Spinal cord (tissue), 10 donors: ENCODE measurements at places on chromosomes 7 and 10. TPM values are rescaled to one million over a fixed set of nuclear protein-coding genes. Genes with fewer than 3 reads are reported as not detected.

GRCh38 chr7:132872034-132872433 lies 209.9 kb downstream of the CHCHD3 start:
- H3K4me1 ChIP-seq = no peaks in the 10 kb centered on the region
- H3K27me3 ChIP-seq = no peaks in the 10 kb centered on the region
- no peak overlapping the region for H3K4me3 ChIP-seq

GRCh38 chr7:151696721-151697514 lies 177.2 kb upstream of the RHEB start:
- DNase-seq = no peak
- no peaks in the 10 kb centered on the region for H3K27me3 ChIP-seq
- no peak overlapping the region for H3K4me3 ChIP-seq
- peaks cover 45% of the 10 kb centered on the region for H3K4me1 ChIP-seq

- H3K36me3 ChIP-seq = no peaks in the 10 kb centered on the region
- H3K27me3 ChIP-seq = no peaks in the 10 kb centered on the region
- no peak overlapping the region for H3K4me3 ChIP-seq
- H3K4me1 ChIP-seq = peaks cover 12% of the 10 kb centered on the region
Observed at GRCh38 chr7:157794746-157795065, 457.9 kb downstream of the DNAJB6 start.

GRCh38 chr10:30931094-30931493 lies 100.6 kb downstream of the ZNF438 start:
- H3K36me3 ChIP-seq = peaks cover 8% of the 10 kb centered on the region
- H3K4me1 ChIP-seq = no peaks in the 10 kb centered on the region
- no peak overlapping the region for H3K4me3 ChIP-seq
- H3K27ac ChIP-seq = no peak overlapping the region
- no peak for DNase-seq

GRCh38 chr7:45938626-45939302 lies 17.7 kb upstream of the IGFBP3 start:
- no peak for DNase-seq
- H3K36me3 ChIP-seq = no peaks in the 10 kb centered on the region
- no peak overlapping the region for H3K4me3 ChIP-seq
- H3K27me3 ChIP-seq = no peaks in the 10 kb centered on the region
- H3K27ac ChIP-seq = no peak overlapping the region

The MCM10 gene
- total RNA-seq = 5.4 TPM

GRCh38 chr7:142887282-142888015 lies 1.9 kb upstream of the TRPV6 start:
- H3K4me1 ChIP-seq = no peaks in the 10 kb centered on the region
- H3K27me3 ChIP-seq = no peaks in the 10 kb centered on the region
- no peak overlapping the region for H3K4me3 ChIP-seq
- H3K27ac ChIP-seq = no peak overlapping the region

DNA sequence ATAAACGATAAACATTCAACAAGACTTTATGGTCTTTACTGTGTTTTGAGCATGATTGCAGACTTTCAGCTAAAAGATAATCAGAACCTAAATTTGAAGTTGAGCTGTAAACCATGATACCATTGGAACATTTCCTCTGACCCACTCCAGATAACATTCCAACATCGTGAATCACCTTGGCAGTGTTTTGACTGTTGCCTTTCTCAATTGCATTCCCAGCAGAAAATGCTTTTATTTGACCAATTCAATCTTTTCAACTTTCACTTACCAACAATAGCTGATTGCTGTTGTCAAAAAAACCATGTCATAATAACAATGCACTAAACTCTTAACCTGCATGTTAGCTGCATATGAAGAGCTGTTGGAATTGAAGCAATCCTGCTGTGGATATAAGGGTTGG lies 165.5 kb downstream of the MDFIC start:
- no peak for DNase-seq
- no peak overlapping the region for H3K27ac ChIP-seq
- no peaks in the 10 kb centered on the region for H3K36me3 ChIP-seq

DNA sequence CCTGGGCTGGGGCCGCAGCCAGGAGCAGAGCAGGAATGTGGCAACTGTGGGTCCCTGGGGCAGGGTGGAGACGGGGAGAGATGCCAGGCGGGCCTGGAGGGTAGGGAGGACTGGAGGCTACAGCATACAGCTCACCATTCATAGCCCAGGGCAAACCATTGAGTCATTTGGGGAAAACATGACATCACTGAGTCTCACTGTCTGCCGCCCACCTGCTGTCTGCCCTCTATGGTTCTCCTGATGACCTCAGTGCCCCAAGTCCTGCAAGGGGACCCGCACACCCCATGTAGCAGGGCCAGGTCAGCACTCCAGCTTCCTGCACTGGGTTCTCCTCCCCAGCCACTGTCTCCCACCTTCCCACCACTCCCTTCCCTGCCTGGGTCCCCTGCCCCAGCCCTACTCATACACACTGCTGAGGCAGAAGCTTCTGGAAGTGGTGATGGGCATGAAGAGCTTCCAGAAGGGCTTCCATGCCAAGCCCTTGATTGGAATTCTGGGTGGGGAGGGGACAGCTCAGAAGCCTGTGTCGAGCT lies 10.4 kb downstream of the CHST3 start:
- no peak for DNase-seq
- no peak overlapping the region for H3K4me3 ChIP-seq
- peaks cover 100% of the 10 kb centered on the region for H3K4me1 ChIP-seq
- H3K36me3 ChIP-seq = peaks cover 39% of the 10 kb centered on the region

DNA sequence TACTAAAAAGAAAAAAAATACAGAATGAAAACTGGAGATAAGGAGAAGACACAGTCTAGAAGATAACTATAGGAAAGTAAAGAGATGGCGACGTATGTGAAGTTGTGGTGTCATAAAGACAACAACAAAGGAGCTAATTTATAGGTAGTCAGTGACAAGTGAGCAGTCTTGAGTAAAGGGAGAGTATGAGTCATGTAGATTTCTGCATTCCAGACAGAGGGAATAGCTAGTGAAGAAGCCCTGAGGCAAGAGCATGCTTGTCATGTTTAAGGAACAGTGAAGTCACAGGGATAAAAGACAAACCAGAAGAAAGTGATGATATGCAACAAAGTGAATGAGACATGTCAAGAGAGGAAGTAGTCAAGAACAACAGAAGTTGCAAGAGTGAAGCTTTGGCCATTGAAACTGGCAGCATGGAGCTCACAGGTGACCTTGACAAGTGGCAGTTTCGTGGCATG lies 2.3 kb upstream of the MIOS start:
- H3K27ac ChIP-seq = no peak overlapping the region
- H3K36me3 ChIP-seq = no peaks in the 10 kb centered on the region
- no peaks in the 10 kb centered on the region for H3K4me1 ChIP-seq
- DNase-seq = no peak
- H3K27me3 ChIP-seq = no peaks in the 10 kb centered on the region

DNA sequence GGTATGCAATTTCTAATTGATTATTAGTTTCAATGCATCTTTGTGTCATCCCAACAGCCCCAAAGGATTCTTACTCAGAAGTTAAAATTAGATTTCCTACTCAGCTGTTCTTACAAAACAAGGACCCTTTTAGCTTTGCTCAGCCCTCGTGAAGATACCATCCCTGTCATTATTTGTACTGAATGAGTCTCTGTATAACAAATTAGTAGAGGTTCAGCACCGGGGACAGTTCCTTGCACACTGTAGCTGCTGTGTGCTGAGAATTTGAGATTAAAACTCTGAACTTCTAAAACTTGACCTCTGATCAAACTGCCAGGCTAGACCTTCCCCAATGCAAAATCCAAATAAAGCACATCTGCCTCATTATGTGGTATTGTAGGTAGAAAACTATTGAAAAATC lies 299.1 kb downstream of the LHFPL3 start:
- no peak overlapping the region for H3K27ac ChIP-seq
- H3K27me3 ChIP-seq = no peaks in the 10 kb centered on the region
- H3K4me3 ChIP-seq = no peak overlapping the region
- no peaks in the 10 kb centered on the region for H3K36me3 ChIP-seq
- no peaks in the 10 kb centered on the region for H3K4me1 ChIP-seq
- peak; percentile 70 for DNase-seq

GRCh38 chr7:20681258-20681882 lies 65.9 kb downstream of the ABCB5 start:
- no peaks in the 10 kb centered on the region for H3K27me3 ChIP-seq
- DNase-seq = no peak
- no peak overlapping the region for H3K4me3 ChIP-seq
- no peaks in the 10 kb centered on the region for H3K36me3 ChIP-seq
- no peaks in the 10 kb centered on the region for H3K4me1 ChIP-seq
- no peak overlapping the region for H3K27ac ChIP-seq

The TRPV5 gene
- total RNA-seq = not detected

DNA sequence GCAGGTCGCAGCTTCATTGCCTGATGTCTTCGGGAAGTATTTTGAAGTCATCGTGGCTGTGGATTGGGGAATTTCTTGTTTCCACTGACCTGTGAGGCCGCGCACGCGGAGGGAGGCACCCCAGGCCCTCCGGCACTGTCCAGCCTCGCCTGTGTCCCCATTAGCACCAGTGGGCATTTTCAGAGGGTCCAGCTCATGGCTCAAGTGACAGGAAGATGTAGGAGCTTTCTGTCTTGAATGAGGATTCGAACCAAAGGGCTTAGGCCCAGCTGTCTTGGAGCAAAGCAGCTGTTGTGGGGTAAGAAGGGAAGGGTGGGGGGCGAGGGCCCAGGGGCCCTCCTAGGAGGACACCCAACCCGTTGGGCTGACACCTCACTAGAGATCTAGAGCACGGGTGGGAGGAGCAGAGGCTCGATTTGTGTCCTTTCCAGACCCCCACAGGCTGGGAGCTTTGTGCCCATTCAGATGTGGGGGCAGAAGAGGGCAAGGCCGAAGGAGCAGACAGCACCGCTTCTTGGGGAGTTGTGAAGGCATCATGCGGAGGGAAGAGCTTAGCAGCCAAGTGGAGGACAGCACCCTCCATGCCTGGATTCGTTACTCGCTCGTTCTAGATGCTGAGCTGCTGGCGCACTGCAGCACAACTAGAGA lies 914 bp downstream of the ZNF37A start:
- H3K27ac ChIP-seq = peak overlapping the region; percentile 75
- peak overlapping the region; percentile 71 for H3K4me3 ChIP-seq
- DNase-seq = no peak
- H3K27me3 ChIP-seq = no peaks in the 10 kb centered on the region
- peaks cover 11% of the 10 kb centered on the region for H3K4me1 ChIP-seq
- H3K36me3 ChIP-seq = peaks cover 13% of the 10 kb centered on the region

The NEUROG3 gene
- not detected for total RNA-seq

- peak overlapping the region; percentile 15 for H3K27ac ChIP-seq
- peaks cover 15% of the 10 kb centered on the region for H3K27me3 ChIP-seq
- peak overlapping the region; percentile 88 for H3K4me3 ChIP-seq
- H3K36me3 ChIP-seq = no peaks in the 10 kb centered on the region
- peaks cover 16% of the 10 kb centered on the region for H3K4me1 ChIP-seq
Observed at GRCh38 chr7:21944616-21945453, 864 bp downstream of the CDCA7L start.

- no peak overlapping the region for H3K4me3 ChIP-seq
- H3K4me1 ChIP-seq = peaks cover 11% of the 10 kb centered on the region
- H3K36me3 ChIP-seq = no peaks in the 10 kb centered on the region
- no peak overlapping the region for H3K27ac ChIP-seq
- no peaks in the 10 kb centered on the region for H3K27me3 ChIP-seq
Observed at GRCh38 chr10:14383266-14383665, 52.5 kb upstream of the FRMD4A start.

The CHN2 gene
- 30.5 TPM for total RNA-seq

GRCh38 chr10:122875843-122876466 lies 3.4 kb downstream of the FAM24B start:
- no peaks in the 10 kb centered on the region for H3K27me3 ChIP-seq
- H3K4me1 ChIP-seq = peaks cover 14% of the 10 kb centered on the region
- H3K27ac ChIP-seq = no peak overlapping the region
- H3K4me3 ChIP-seq = no peak overlapping the region
- DNase-seq = no peak

- no peak for DNase-seq
- H3K27me3 ChIP-seq = no peaks in the 10 kb centered on the region
- H3K4me3 ChIP-seq = no peak overlapping the region
- no peaks in the 10 kb centered on the region for H3K4me1 ChIP-seq
- H3K36me3 ChIP-seq = no peaks in the 10 kb centered on the region
- H3K27ac ChIP-seq = no peak overlapping the region
Observed at GRCh38 chr7:41297166-41297565, 405.7 kb downstream of the INHBA start.

GRCh38 chr10:93070378-93071176 lies 3.1 kb upstream of the CYP26A1 start:
- H3K27me3 ChIP-seq = peaks cover 99% of the 10 kb centered on the region
- no peak for DNase-seq
- H3K4me3 ChIP-seq = no peak overlapping the region
- no peaks in the 10 kb centered on the region for H3K36me3 ChIP-seq
- H3K4me1 ChIP-seq = peaks cover 53% of the 10 kb centered on the region
- H3K27ac ChIP-seq = no peak overlapping the region

DNA sequence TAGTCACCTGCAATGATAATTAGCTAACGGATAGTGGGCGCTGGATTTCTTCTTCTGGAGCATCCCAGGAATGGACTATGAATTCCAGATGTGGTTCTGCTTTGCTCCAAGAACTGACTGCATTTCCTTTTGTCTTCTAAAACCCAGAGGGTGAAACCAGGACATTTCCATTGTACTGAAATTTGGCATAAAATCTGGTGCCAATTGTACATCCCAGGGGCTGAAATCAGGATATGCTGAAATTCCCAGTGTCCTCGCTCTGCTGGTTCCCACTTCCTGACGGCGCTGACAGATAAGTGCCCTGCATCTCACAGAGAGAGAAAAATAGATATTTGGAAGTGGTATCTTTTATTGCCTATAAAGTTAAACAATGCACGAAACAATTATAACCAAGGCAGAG lies 31.9 kb downstream of the RBM20 start:
- no peak overlapping the region for H3K4me3 ChIP-seq
- no peak for DNase-seq
- H3K4me1 ChIP-seq = peaks cover 23% of the 10 kb centered on the region
- peaks cover 3% of the 10 kb centered on the region for H3K27me3 ChIP-seq
- H3K27ac ChIP-seq = no peak overlapping the region

DNA sequence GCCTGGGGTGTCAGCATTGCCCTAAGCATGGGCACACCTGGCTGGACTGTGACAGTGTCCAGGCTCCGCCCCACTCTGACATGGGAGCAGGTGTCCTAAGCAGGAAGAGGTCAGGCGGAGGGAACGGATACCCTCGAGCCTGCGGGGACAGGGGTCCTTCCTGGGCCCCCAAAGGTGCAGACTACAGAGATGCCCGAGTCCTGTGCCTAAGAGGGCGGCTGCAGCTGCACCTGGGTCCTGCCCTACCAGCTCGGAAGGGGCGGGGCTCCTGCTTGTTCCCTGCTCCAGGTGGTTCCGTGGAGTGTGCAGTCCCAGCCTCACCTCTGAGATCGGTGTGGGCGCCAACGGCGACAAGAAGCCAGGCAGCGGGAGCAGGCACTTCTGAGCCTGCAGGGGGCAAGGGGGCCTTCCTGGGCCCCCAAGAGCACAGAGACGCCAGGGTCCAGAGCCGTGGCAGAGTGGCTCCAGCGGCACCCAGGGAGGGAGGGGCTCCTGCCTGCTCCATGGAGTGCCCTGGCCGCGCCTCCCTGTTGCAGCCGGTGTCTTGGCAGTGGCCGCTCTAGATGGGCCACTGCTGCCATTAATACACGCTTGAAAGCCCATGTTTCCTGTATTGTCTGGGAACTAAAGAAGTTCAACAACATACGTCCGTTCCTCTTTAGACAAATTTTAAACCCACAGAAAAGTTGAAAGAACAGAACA lies 64.5 kb upstream of the CACNA2D1 start:
- no peak overlapping the region for H3K27ac ChIP-seq
- DNase-seq = no peak
- peaks cover 5% of the 10 kb centered on the region for H3K4me1 ChIP-seq
- H3K27me3 ChIP-seq = no peaks in the 10 kb centered on the region

- no peak for DNase-seq
- H3K27me3 ChIP-seq = no peaks in the 10 kb centered on the region
- no peaks in the 10 kb centered on the region for H3K36me3 ChIP-seq
Observed at GRCh38 chr7:35025369-35025870, 11.9 kb downstream of the DPY19L1 start.

The KIAA1549 gene
- 15.4 TPM for total RNA-seq

- H3K27me3 ChIP-seq = no peaks in the 10 kb centered on the region
- H3K4me3 ChIP-seq = no peak overlapping the region
- no peak for DNase-seq
- H3K27ac ChIP-seq = no peak overlapping the region
- no peaks in the 10 kb centered on the region for H3K4me1 ChIP-seq
Observed at GRCh38 chr10:17811146-17811865, 2.2 kb downstream of the MRC1 start.
